Large intestine (tissue), 12 donors: ENCODE measurements at places on chromosomes 12 and 14. TPM values are rescaled to one million over a fixed set of nuclear protein-coding genes. Genes with fewer than 3 reads are reported as not detected.

DNA sequence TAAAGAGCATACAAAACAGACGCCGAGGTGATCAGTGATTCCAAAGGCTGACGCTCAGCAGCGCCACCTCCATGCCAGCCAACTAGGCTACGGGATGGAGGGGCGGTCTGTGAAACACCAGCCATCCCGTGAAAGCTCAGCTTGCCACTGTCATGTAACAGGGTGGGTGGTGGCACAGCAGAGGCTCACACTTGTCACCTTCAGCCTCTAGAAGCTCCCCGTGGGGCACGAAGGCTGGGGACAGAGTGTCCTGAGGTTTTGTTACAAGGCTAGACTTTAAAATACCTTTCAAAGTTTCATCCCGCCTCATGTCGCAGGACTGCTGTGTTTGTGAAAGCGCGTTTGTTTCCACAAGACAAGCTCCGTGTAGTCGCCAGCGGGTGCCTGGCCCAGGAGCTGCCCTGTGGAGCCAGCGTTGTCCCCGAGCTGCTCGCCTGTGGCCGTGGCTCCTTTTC is 20.7 kb downstream of the XRCC3 start:
- DNase-seq, result no peak

PRICKLE1 gene
- polyA plus RNA-seq, result 6.0 TPM

DNA sequence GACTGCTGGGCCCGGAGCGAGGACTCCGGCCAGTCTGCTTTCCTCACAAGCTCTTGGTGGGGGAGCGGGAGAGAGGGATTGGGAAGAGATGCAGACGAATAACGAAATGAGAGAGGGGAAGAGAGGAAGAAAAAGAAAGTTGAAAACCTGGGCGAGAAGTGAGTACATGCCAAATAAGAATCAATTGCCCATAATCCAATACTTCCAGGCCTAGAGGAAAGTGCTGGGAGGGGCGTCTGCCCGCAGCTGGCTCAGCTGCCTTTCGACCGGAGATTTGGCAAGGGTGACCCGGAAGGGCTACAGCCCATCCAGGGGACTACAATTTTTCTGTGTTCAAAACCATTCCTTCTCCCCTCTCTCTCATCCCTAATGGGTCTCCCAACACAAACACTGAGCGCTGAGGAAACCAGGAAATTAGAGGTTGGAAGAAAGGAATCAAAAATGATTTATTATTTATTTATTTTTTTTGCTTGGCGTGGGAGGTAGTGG is 4.9 kb downstream of the NKX2-1 start:
- DNase-seq, result no peak

DNA sequence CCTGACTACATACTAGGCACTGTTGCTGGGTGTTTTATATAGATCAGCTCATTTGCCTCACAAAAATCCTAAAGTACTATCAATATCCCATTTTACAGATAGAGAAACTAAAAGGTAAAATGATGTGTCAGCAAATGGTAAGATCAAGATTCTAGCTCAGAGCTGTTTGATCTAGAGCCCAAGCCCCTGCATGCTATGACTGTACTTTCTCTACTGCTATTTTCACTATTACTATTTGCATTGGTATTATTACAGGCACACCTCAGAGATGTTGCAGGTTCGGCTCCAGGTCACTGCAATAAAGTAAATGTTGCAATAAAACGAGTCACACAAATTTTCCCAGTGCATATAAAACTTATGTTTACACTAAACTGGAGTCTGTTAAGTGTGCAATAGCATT is 10.9 kb downstream of the ISCU start:
- DNase-seq, result no peak

HOXC4 gene
- polyA plus RNA-seq, result 14.0 TPM
